ENCODE measurements at places on chromosomes 3 and 15. TPM values are rescaled to one million over a fixed set of nuclear protein-coding genes. Genes with fewer than 3 reads are reported as not detected.

IGDCC3 gene
- not detected for polyA plus RNA-seq

TAMM41 gene
- 12.3 TPM for polyA plus RNA-seq

CPEB1 gene
- 0.41 TPM for polyA plus RNA-seq

GNAT1 gene
- polyA plus RNA-seq = 0.07 TPM

GOLGA8G gene
- not detected for polyA plus RNA-seq

GOLGA6D gene
- not detected for polyA plus RNA-seq

ATP13A5 gene
- polyA plus RNA-seq = 0.26 TPM

Measured in esophagus (tissue), 2 donors.